ENCODE measurements at places on chromosomes 1 and 21. TPM values are rescaled to one million over a fixed set of nuclear protein-coding genes. Genes with fewer than 3 reads are reported as not detected.

- H3K4me3 ChIP-seq = no peak overlapping the region
- H3K27ac ChIP-seq = no peak overlapping the region
- H3K4me1 ChIP-seq = no peaks in the 10 kb centered on the region
- H3K27me3 ChIP-seq = no peaks in the 10 kb centered on the region
These were observed 143.9 kb downstream of the RGS7 start for GRCh38 chr1:241213139-241213538.

DYNLT4 gene
- 1.6 TPM for polyA plus RNA-seq

DNA sequence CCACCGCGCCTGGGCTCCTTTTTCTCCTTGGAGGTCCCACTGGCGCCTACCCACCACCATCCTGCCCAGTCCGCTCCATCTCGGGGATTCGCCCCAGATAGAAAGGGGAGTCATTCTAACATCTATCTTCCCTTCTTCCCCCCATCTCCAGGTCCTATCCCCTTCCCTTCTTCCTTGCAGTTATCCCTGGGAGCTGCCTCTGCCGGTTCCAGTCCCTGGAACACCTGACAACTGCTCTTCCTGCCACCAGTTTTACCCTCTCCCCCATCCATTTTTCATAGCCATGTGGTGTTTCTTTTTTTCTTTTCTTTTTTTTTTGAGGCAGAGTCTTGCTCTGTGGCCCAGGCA is 12.0 kb upstream of the COL16A1 start:
- H3K4me3 ChIP-seq = no peak overlapping the region
- H3K4me1 ChIP-seq = peaks cover 18% of the 10 kb centered on the region
- H3K36me3 ChIP-seq = no peaks in the 10 kb centered on the region
- DNase-seq = no peak
- H3K27ac ChIP-seq = no peak overlapping the region
- no peaks in the 10 kb centered on the region for H3K27me3 ChIP-seq

GRCh38 chr1:23854568-23854967 is 13.5 kb downstream of the FUCA1 start:
- H3K4me1 ChIP-seq = no peaks in the 10 kb centered on the region
- no peak for DNase-seq
- H3K36me3 ChIP-seq = peaks cover 18% of the 10 kb centered on the region

- H3K27me3 ChIP-seq = no peaks in the 10 kb centered on the region
- no peak overlapping the region for H3K4me3 ChIP-seq
- no peak overlapping the region for H3K27ac ChIP-seq
- H3K4me1 ChIP-seq = no peaks in the 10 kb centered on the region
- no peak for DNase-seq
- no peaks in the 10 kb centered on the region for H3K36me3 ChIP-seq
These were observed 41.4 kb downstream of the DISC1 start for GRCh38 chr1:231667896-231668506.

- no peak overlapping the region for H3K27ac ChIP-seq
- no peaks in the 10 kb centered on the region for H3K36me3 ChIP-seq
- H3K4me3 ChIP-seq = no peak overlapping the region
- H3K27me3 ChIP-seq = no peaks in the 10 kb centered on the region
These were observed 124.9 kb upstream of the PLXNA2 start for GRCh38 chr1:208369045-208369444.

GRCh38 chr1:179770887-179771502 is 27.9 kb downstream of the FAM163A start:
- H3K27me3 ChIP-seq = no peaks in the 10 kb centered on the region
- H3K4me1 ChIP-seq = no peaks in the 10 kb centered on the region
- H3K4me3 ChIP-seq = no peak overlapping the region
- no peak overlapping the region for H3K27ac ChIP-seq
- no peak for DNase-seq
- no peaks in the 10 kb centered on the region for H3K36me3 ChIP-seq

NGF gene
- not detected for polyA plus RNA-seq

KIF21B gene
- 0.55 TPM for polyA plus RNA-seq

GRCh38 chr21:42526379-42526727 is 12.7 kb downstream of the SLC37A1 start:
- H3K27ac ChIP-seq = no peak overlapping the region
- H3K36me3 ChIP-seq = peaks cover 5% of the 10 kb centered on the region
- H3K4me3 ChIP-seq = no peak overlapping the region
- H3K4me1 ChIP-seq = peaks cover 32% of the 10 kb centered on the region
- DNase-seq = no peak
